ENCODE measurements at places on chromosomes 11 and 22.

GRCh38 chr22:46843821-46844255 lies 81.4 kb downstream of the TBC1D22A start:
- DNase-seq = no peak

GRCh38 chr11:85844439-85845123 lies 10.6 kb upstream of the CCDC83 start:
- no peak for DNase-seq

- no peak for DNase-seq
Measured at GRCh38 chr11:2673871-2674471, 25.8 kb downstream of the KCNQ1OT1 start.

DNA sequence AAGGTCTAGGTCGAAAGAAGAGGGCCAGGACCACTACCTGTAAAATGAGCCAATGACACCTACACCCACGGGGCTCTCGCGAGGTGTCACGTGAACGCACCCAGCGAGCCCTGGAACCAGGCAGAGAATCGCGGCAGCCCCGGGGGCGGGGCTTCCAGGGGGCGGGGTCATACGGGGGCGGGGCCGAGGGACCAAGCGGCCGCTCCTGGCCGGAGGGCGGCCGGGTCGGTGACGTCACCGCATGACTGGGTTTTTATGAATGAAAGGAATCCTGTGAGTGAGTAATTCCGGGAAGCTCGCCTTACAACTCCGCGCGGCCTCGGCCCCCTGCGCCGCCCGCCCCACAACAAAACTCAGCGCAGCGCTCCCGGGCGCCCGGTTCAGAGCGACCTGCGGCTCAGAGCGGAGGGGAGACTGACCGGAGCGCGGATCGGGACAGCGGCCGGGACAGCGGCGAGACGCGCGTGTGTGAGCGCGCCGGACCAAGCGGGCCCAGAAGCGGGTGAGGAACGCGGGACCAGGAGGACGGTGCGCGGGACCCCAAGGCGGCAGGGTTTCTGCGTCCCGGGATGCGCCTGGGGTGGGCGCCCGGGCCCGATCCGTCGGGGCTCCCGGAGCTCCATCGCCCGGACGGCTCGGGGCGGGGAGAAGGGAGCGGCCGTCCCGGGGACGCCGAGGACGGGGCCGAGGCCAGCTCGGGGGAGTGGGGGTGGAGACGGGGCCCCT lies at the start of gene MAFF:
MAFF (plus strand) TSS at position 284 of the 726 bp plus-strand sequence. CDS start 11,860 bp downstream, outside the sequence.
- peak; percentile 83 for DNase-seq

DNA sequence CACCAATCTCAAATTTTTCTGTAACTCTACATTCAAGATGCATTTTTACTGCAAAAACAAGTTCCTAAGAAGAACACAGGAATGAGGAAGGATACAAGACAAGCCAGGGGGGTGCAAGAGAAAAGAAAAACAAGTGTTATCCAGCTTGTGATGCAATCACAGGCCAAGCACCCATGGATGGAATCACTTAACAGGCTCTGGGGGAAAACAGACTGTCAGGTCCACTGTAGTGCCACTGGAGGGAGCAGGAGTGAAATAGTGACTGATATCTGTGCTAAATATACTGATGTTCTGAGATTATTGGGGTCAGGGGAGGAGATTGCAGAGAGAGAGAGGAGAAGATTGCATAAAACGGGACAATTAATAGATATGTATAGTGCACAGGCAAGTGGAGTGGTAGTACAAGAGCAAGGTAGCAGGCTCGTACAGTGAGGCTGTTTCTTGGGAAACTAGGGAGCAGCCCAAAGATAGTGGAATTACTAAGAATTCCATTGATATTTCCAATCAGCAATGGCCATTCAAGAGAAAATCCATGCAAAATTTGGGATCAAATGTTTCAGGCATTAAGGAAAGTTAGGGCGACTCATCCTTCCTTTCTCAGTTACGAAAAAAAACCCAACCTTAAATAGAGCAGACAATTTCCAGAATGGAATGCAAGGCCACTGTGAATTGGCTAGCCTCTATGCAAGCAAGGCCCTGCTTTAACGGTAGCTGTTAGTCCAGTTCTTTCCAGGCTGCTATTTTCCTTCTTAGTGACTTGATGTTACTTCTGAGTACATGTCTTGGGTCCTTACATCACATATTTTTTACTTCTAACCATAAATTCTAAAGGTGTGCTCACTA lies 52.2 kb upstream of the CEP126 start:
- DNase-seq = no peak

GRCh38 chr22:19995611-19996339 lies 20.8 kb downstream of the ARVCF start:
- DNase-seq = no peak

- no peak for DNase-seq
Measured at GRCh38 chr11:130369141-130369691, 54.5 kb upstream of the ZBTB44 start.

DNA sequence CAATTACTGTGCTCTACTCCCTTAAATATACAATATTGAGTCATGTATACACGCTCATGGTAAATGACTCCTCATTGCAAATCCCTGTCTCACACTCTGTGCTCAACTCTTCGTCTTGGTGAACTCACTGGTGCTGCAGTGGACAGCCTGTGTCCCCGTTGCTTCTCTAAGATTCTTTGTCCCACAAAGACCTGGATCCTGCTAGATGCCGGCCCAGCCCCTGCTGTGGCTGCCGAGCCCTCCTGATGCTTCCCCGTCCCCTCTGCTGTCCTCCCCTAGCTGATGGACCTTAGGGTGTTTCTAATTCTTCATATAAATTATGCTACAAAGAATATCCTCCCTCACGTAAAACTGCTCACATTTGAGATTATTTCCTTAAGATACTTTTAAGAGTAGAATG lies 5.5 kb downstream of the APOL2 start:
- DNase-seq = no peak

DNA sequence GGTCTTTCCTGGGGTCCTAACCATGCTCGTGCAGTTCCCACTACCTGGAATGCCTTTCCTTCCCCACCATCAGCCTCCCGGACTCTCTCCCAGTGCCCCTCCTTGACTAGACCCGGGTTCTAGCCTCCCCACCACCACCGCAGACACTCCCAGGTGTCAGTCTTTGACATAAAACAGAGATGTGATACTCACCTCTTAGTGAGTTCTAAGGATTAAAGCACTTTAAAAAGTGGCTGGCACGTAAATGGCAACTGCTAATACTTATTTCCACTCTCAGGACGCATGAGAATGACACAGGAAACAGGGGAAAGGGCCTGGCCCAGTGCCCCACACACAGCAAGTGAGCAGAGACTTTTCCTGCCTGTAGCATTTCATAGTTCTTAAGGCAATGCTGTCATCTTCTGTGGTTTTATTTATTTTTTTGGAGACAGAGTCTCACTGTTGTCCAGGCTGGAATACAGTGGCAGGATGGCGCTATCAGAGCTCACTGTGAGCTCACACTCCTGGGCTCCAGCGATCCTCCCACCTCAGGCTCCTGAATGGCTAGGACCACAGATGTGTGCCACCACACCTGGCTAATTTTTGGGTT lies 1.9 kb upstream of the SLC25A45 start:
- no peak for DNase-seq

- DNase-seq = no peak
Measured at GRCh38 chr11:43736502-43737200, 56.1 kb downstream of the HSD17B12 start.

DNA sequence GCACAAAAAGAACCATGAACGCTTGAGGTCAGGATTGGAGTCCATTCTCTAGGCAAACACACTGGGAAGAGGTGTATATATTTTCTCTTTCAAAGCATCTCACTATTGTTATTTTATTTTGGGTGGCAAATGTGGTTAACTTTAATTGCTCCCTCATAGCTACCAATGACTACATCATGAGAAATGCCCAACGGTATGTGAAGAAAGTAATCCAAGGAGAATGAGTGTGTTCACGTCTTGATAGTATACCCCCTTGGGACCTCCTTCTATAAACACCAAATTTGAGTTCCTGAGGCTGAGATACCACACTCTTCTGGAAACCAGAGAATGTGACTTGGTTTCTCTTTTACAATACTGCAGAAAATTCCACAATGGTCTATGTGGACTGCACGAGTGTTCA lies 15.8 kb downstream of the OR8D1 start:
- no peak for DNase-seq

- DNase-seq = no peak
Measured at GRCh38 chr22:22446517-22446916, 62.0 kb downstream of the ZNF280B start.

DNA sequence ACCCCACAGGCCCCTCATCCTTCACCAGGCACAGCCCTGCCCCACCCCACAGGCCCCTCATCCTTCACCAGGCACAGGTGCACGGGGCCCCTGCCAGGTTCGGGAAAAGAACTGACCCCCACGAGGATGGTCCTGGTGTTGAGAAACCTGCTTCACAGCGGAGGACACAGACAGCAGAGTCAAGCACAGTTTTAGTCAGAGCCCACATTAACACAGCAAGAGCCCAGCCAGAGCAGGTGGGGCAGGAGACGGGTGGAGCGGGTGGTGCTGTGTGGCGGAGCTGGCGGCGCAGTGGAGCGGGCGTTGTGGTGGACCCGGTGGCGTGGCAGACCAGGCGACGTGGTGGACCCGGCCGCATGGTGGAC lies 1085.5 kb downstream of the BRD1 start:
- no peak for DNase-seq

- DNase-seq = no peak
Measured at GRCh38 chr11:76621868-76622267, 48.7 kb downstream of the LRRC32 start.

GRCh38 chr11:57422669-57423068 lies 4.3 kb downstream of the SLC43A3 start:
- DNase-seq = no peak

- DNase-seq = no peak
Measured at GRCh38 chr22:38956551-38956950, 858 bp upstream of the APOBEC3A start.

DNA sequence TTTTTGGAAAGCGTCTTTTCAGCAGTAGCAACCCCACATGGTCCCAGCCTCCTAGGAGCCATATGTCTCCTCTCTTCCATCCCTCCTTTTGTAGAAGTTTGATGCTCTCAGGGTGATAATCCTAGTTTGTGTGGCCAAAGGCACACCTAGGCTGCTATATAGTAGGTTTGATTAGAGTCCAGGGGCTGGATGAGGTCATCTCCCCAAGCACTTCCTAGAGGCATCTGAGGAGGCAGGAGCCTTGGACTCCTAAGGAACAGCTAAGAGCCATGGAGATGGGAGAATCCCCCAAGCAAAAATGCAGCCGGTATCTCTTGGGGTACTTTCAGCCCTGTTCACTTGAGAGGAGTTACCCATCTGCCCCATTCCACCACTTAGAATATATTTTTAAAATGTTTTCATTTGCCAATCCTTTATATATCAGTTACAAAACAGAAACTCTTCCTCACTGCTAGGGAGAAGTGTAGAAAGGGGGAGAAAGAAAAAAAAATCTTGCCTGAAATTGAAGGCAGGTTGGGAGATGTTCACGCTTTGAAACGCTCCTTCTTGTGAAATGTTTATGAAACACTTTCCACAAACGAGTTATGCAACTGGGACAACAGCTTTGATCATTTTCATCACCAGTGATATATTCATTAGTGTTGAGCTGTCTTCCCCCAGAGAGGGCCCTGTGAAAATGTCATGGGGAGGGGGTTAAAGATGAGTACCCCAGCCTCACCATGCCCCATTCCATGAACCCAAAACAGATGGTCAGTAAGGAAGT lies 31.9 kb upstream of the TLCD5 start:
- no peak for DNase-seq

GRCh38 chr11:123386796-123387510 lies 43.1 kb upstream of the GRAMD1B start:
- DNase-seq = no peak

GRCh38 chr22:29724843-29725242 lies 5.0 kb downstream of the CABP7 start:
- DNase-seq = no peak

- no peak for DNase-seq
Measured at GRCh38 chr11:2406451-2406850, 5.9 kb downstream of the TSSC4 start.

- DNase-seq = no peak
Measured at GRCh38 chr11:74460481-74461154, 6.7 kb downstream of the KCNE3 start.

DNA sequence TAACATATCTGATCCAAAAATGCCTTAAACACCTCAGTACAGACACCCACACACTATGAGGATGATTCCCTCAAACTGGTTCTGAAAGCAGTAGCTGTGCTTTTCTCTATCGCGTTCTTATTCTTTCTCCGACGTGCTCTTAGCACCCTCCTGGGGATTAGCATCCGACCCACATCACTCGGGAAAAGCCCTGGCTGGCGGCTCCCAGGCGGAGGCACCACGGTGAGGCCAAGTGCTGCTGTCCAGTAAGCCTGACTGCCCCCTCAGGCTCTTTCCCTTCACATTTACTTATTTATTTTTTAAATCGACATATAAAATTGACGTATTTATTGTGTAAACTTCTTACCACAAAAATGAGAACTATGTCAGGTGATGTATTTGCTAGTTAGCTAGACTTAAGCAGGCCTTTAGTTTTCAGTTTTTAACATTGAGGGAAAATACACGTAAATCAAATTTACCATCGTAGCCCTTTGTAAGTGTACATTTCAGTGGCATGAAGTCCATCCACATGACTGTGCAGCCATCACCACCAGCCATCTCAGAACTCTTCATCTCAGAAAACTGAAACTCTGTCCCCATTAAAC lies 19.2 kb downstream of the TBX1 start:
- DNase-seq = no peak

DNA sequence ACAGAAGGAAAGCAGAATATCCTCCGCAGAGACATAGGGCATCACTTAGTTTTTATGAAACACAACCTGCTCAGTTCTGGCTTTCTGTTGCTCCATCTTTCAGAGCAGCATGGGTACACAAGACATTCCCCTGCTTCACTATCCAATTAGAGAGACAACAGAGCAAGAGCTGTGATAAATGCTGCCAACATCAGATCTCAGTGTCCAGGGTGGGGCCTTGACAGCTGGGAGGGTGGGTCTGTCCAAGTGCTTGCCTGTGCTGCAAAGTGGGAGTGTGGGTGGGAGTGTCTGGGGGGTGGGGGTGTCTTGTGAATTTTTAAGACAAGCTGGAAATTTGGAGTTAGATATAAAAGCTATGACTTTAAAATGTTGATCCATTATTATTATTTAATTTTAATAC lies 369.6 kb downstream of the TENM4 start:
- no peak for DNase-seq

GRCh38 chr22:30198152-30198825 lies 48.3 kb downstream of the LIF start:
- no peak for DNase-seq

- DNase-seq = no peak
Measured at GRCh38 chr11:72013765-72014711, 15.3 kb downstream of the IL18BP start.

DNA sequence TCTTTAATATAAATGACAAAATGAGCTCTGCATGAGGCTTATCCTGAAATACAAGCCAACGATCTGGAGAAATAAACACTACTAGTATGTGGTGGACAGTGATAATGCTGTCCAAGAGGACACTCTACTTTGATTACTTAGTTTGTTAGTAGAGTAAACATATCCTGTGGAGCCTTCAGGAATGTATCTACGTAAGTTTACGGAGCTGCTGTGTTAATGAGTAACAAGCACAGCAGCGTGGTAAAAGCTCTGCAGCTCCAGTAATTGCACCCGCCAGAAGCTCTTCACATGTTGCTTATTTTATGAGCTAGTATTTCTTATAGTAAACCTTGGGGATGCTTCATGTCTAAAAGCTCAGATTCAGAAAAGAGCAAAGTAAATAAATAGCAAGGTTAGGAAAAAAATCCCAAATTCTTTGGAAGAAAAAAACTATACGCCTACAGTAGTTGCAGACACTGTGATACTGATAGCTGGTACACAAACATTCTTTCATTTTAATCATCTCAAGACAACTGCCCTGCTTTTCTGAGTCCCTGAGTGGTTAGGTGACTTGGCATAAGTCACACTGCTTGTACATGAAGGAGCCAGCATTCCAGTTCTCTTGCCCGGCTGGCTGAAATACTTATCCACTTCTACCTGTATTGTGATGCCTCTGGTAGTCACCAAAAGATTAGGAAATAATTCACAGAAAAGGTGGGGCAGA lies 32.7 kb upstream of the CCDC34 start:
- DNase-seq = no peak

Data from stimulated activated CD8-positive, alpha-beta memory T cell treated with anti-CD3 and anti-CD28 coated beads, Interleukin-7, amount 100 ng/mL, for 24 hours (primary cell).